ENCODE measurements at places on chromosomes 2 and 18. TPM values are rescaled to one million over a fixed set of nuclear protein-coding genes. Genes with fewer than 3 reads are reported as not detected.

The CYS1 gene
- 0.07 TPM for polyA plus RNA-seq

The FBLN7 gene
- 1.4 TPM for polyA plus RNA-seq

The PLB1 gene
- polyA plus RNA-seq = 0.16 TPM

The KIF5C gene
- polyA plus RNA-seq = 3.4 TPM

The SERPINB4 gene
- polyA plus RNA-seq = not detected

The FOXD4L1 gene
- not detected for polyA plus RNA-seq

The AGXT gene
- polyA plus RNA-seq = not detected

The LRATD1 gene
- polyA plus RNA-seq = not detected

The PSD4 gene
- polyA plus RNA-seq = 42.1 TPM

The SLC14A1 gene
- polyA plus RNA-seq = 3.8 TPM

The KCNE4 gene
- not detected for polyA plus RNA-seq

The NOSTRIN gene
- polyA plus RNA-seq = not detected

The SERPINB13 gene
- polyA plus RNA-seq = not detected

The IL36RN gene
- not detected for polyA plus RNA-seq

The ALLC gene
- not detected for polyA plus RNA-seq

The LYPD1 gene
- not detected for polyA plus RNA-seq

The SERPINB5 gene
- polyA plus RNA-seq = not detected

The TRIM43 gene
- not detected for polyA plus RNA-seq

The RPE gene
- polyA plus RNA-seq = 16.5 TPM

The CAPN14 gene
- 0.07 TPM for polyA plus RNA-seq

The SNORC gene
- not detected for polyA plus RNA-seq

The ATP8B1 gene
- not detected for polyA plus RNA-seq

The NPPC gene
- not detected for polyA plus RNA-seq

The TGFA gene
- polyA plus RNA-seq = 3.0 TPM

The MORN2 gene
- 4.6 TPM for polyA plus RNA-seq

The FBXO11 gene
- polyA plus RNA-seq = 9.9 TPM

The LIMS2 gene
- polyA plus RNA-seq = 3.1 TPM

The PLGLB1 gene
- polyA plus RNA-seq = 1.9 TPM

The RIT2 gene
- not detected for polyA plus RNA-seq

The SAG gene
- polyA plus RNA-seq = not detected

The CCDC85A gene
- polyA plus RNA-seq = not detected

The IGFBP2 gene
- 1.2 TPM for polyA plus RNA-seq

The CCDC141 gene
- polyA plus RNA-seq = 3.9 TPM

The MOGAT1 gene
- polyA plus RNA-seq = not detected

The TDRD15 gene
- polyA plus RNA-seq = 0.05 TPM

The CTAGE1 gene
- polyA plus RNA-seq = not detected
